Peyer's patch (tissue), 4 donors: ENCODE measurements at places on chromosomes 6 and 20.

- no peak for DNase-seq
These were observed 16.7 kb downstream of the RAET1E start for GRCh38 chr6:149881066-149881766.

- DNase-seq = no peak
These were observed 112.0 kb upstream of the PDE10A start for GRCh38 chr6:165774903-165775601.

DNA sequence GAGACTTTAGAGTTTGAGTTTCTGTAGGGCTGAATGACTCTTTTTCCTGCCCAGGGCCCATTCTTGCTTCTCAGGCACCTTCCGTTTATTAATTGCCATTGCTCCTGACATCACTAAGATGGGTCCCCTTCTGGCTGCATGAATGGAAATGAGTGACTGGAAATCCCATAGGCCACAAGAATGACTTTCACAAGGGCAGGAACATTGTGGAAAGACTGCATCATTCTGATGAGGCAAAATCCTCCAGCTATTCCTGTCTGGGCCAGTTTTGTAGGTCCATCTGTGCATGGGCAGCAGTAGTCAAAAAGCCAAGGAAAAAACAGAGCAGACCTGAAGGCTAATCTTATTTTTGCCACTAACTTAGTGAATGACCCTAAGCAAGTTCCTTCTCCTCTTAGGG, 19.3 kb downstream of the TMEM74B start:
- no peak for DNase-seq

- DNase-seq = no peak
These were observed 313.7 kb upstream of the SUPT3H start for GRCh38 chr6:45691426-45691825.

GRCh38 chr6:15299430-15300131, 53.7 kb downstream of the JARID2 start:
- peak; percentile 81 for DNase-seq

DNA sequence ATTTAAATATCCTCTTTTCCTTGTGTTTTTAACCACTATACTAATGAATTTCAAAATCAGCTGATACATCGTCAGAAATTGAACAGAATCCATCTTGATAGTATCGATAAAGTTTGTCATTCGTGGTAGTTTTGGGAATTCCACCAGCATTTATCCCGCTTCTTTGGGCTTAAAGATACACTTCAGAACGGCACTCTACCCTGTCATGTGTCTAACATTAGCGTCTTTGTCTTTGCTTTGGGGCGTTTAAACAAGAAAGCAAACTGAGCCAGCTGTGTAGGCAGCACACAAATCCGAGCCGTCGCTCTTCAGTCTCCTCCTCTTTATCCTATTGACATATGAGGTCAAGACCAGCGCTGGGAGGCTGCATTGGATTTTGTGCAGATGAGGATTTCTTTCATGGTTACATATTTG, 27.5 kb upstream of the NHSL1 start:
- no peak for DNase-seq

DNA sequence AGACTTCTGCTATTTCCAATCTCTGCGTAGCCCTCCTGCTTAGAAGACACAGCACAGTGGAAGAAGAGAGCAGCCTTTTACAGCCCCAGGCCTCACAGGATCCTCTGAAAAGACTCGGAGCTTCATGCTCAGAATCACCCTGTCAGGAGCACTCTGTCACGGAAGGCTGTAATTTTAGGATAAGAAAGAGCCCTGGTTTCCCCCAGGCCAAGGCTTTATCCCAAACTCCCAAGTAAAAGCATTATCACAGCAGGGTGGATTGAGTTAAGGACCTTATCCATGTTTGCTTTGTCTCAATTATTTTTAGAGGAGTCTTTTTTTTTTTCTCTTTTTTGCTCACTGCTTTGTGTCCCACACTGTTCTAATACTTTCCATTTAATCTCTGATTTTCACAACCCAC, 39.2 kb downstream of the ANKS1A start:
- DNase-seq = no peak

- no peak for DNase-seq
These were observed 158.2 kb downstream of the BMP7 start for GRCh38 chr20:57108218-57108617.

GRCh38 chr20:20267685-20268370, 100.1 kb upstream of the INSM1 start:
- no peak for DNase-seq

DNA sequence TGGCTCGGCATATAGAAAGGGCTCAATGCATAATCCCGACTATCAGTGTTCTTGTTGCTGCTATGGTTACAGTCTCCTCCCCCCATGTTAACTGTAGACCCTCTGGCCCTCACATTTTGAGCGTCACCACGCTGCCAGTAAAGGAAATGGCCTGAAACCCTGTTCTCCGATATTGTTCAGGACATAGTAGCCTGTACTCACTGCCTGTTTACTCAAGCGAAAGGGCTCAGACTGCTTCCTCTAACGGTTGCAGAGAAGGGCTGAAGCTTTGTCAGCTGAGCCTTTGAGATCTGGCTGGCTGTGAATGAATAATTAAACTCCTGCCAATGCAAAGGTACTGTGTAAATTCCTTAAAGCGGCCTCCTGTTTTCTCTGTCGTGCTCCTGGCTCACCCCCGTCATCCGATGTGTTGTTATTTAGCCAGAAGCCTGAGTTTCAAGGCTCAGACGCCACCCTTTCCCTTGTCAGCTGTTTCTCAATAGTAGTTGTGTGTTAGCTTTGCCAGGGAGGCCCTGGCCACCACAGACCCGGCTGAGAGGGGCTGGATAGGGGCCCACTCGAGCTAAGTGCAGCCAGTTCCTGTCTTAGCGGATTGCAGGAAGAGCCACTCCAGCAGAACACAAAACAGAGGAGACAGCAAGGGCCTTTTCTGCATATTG, 31.2 kb upstream of the RALGAPA2 start:
- no peak for DNase-seq

DNA sequence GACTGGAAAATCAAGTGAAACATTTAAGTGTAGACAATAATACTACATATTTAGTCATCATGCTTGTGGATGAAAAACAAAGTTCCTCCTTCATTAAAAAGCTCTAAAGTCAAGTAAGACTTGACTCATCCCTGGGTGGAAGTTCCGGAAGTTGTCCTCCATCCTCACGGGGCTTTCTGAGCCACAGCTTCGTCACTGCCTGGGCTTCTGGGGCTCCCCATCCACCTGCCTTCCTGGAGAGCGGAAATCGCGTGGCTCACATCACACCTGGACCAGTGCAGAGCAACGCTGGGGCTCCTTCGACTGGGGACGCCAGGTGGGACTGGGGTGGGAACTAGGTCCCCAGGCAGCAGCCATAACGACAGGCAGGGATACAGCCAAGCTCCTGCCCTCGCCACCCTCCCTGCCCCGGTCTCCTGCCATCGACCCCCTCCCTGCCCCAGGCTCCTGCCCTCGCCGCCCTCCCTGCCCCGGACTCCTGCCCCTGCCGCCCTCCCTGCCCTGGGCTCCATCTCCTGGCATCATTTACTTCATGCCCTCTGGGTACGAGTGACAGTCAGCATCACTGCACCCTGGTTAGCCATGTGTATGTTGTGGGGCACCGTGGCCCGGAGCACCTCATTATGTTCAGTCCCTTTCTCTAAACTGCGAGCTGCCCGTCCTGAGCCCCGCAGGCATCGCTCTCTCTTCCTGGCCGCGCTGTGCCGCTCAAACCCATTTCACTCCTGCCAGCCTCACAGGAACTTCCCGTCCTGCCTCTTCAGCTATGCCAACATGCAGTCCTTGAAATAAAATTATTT, 12.9 kb downstream of the THBS2 start:
- peak; percentile 33 for DNase-seq

- DNase-seq = no peak
These were observed 16.3 kb downstream of the GTSF1L start for GRCh38 chr20:43710370-43711044.

- no peak for DNase-seq
These were observed 690.9 kb upstream of the NRSN1 start for GRCh38 chr6:23435126-23435525.

DNA sequence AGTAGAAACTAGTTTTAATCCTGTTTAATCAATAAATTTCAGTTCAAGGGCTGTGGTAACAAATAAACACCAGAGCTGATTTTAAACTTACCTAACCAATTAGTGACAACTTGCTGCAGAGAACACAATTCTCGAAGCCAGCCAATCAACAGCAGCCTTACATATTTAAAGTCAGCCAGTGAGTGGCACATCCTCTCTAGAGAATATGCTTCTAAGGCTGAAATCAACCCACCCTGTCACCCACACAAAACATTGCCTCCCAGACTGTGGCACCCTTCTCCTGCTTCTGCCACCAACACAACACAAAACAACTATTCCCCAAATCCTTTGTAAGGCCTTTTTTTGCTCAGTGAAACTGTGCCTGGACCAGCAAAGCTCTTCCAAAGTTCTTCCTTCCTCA, 306.0 kb downstream of the EYA4 start:
- DNase-seq = no peak

- DNase-seq = no peak
These were observed 48.4 kb downstream of the CPXM1 start for GRCh38 chr20:2751878-2752566.

DNA sequence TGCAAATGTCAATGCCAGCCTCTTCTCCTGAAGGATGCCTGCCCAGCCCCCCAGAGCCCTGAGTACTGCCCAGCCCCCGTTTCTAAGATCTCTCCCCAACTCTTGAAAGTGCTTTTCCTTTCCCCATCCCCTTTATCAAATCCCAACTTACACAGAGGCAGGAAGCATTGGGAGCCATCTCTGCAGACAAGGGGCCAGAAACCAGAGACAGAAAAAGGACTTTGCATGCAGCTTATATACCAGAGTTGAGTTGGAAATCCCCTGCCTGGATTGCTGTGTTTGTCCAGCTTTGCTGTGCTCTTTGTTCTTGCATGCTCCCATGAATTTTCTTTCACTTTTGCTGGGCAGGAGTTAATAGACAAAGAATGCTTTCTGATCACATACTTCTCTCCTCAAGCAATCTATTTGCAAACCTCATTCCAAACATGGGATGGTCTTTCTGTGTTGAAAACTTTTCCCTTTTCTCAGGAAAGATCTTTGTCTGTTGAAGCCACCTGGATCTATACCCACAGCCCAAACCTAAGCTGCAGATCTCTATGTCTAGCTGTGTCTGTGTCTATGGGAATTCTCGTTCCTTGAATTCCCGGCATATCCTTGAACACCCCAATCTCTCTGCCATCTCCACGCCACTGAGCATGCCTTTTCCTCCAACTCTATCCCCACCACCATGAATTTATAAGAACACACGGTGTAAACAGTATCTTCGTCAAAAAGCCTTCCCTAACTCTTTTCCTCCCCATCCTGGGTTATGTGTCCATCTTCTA, at the start of gene UBD:
UBD (minus strand) TSS at position 209 of the 764 bp plus-strand sequence; CDS start at position 178, 31 bp downstream.
- no peak for DNase-seq

GRCh38 chr6:167811040-167811439, 15.7 kb upstream of the AFDN start:
- no peak for DNase-seq

DNA sequence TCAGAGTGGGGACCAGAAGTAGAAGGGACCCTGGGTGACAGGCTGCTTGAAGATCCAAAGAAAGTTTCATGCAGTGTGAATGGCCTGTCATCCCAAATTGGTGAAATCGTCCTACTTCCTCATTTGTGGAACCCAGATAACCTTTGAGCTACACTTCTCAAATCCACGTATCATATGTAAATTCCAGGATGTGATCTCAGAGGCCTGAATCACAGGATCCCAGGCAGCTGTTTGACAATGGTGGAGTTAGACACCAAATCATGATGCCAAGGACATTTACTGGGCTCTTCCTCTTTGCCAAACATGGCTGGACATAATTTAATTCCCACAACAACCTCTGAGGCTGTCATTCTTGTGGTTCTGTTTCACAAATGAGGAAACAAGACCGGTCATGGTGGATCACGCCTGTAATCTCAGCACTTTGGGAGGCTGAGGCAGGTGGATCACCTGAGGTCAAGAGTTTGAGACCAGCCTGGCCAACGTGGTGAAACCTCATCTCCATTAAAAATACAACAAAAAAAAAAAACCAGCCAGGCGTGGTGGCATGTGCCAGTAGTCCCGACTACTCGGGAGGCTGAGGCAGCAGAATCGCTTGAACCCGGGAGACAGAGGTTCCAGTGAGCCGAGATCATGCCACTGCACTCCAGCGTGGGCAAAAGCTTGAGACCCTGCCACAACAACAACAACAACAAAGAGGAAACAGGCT, 39.9 kb upstream of the TTPAL start:
- no peak for DNase-seq

DNA sequence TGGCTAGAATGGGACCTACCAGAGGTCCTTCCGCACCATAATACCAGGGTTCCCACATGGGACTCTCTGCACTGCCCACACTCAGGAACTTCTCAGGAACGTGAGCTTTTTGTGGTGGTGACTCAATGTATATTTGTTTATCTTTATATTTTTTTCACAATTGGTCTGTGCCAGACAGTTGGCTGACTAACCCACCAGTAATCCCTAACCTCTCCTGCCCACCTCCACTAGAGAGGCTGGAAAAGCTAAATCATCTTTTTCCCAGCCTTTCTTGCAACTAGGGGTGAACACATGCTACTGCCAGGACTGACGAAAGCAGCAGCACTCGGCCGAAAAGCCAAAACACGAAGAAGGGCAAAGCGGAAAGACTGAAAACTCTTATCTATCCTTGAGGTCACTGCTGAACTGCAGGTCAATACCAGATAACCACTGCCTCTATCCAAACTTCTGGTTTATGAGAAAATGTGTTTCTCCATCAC, 112.9 kb downstream of the TRERF1 start:
- no peak for DNase-seq

GRCh38 chr6:119791736-119792135, 442.2 kb upstream of the MAN1A1 start:
- DNase-seq = no peak

DNA sequence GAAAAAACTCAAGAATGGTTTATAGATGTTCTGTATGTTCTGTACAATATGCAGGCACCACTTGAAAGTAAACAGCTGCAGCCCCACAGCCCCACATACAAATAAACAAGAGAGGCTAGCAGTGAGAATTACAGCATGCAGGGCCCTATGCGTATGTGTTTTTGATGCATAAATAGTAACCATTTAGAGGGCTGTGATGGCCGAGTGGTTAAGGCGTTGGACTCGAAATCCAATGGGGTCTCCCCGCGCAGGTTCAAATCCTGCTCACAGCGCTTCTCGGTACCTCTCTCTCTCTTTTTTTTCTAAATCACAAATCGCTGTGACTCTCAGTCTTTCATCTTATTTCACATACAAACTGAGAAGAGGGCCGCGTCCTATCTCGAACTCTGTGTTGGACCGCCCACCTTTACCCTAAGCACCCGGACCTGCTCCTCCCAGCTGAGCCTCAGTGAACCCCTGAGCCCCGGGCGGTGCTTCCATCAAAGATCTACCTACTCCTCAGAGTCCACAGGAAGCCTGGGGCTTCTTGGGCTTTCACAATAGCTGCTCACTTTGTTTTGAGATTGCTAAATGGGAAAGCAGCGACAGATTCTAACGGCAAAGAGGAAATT, 37.7 kb upstream of the PRSS16 start:
- no peak for DNase-seq

- DNase-seq = peak; percentile 72
These were observed 44.4 kb downstream of the DSTN start for GRCh38 chr20:17614176-17614811.

GRCh38 chr6:36025260-36025931, 955 bp upstream of the SLC26A8 start:
- DNase-seq = no peak

GRCh38 chr6:33691456-33692077, 19.9 kb downstream of the UQCC2 start:
- DNase-seq = no peak

GRCh38 chr6:118397671-118398465, 150.2 kb upstream of the PLN start:
- DNase-seq = no peak

GRCh38 chr6:3351829-3352524, 93.2 kb downstream of the PSMG4 start:
- DNase-seq = no peak

GRCh38 chr20:25160467-25160866, 35.0 kb upstream of the ENTPD6 start:
- no peak for DNase-seq

GRCh38 chr6:14660806-14661579, 543.4 kb downstream of the CD83 start:
- DNase-seq = peak; percentile 72
